ENCODE measurements at places on chromosomes 6 and 20.

- DNase-seq: no peak
These were observed 1034.4 kb downstream of the EYS start for GRCh38 chr6:64672651-64673050.

DNA sequence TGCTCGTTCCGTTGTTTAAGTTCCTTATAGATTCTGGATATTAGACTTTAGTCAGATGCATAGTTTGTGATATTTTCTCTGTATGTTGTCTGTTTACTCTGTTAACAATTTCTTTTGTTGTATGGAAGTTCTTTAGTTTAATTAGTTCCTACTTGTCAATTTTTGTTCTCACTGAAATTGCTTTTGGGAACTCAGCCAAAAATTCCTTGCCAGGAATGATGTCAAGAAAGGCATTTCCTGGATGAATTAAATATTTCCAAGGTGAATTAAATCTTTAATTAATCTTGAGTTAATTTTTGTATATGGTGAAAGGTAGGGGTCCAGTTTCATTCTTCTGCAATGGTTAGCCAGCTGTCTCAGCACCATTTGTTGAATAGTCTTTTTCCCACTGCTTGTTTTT, 406.2 kb upstream of the NOX3 start:
- DNase-seq: no peak

DNA sequence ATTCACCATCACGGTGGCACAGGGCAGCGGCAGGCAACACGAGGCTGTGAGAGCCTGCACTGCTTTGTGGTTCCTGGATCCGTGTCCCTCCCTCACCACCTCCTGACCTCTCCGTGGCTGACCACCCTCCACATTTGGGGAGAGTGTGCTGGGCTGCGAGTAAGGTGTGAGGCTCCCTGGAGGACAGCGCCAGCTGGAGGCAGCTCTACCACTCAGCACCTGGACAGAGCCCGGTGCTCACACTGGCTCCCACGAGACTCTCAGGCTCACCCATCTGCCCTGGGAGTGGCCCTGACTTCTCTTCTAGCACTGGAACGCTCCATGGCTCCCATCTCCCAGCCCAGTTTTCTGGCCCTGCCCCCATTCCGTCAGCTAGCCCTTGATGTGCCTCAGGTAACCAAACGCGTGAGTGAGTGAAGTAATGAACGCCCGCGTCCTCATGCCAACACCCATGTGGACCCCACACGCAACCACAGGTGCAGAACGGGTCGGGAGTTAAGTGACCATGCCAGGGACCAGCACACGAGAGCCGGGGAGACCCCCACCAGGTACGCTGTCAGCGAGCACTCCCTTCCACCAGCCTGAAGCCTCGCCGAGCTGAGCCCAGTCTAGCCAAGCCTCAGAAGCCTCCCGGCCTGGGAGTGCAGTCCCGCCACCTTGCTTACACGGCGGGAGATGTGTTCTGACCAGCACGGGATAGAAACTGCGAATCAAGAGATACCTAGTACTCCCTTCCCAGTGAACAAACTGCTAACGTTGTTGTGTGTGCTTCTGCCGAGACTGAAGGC, 137.2 kb downstream of the WDR27 start:
- DNase-seq: no peak

DNA sequence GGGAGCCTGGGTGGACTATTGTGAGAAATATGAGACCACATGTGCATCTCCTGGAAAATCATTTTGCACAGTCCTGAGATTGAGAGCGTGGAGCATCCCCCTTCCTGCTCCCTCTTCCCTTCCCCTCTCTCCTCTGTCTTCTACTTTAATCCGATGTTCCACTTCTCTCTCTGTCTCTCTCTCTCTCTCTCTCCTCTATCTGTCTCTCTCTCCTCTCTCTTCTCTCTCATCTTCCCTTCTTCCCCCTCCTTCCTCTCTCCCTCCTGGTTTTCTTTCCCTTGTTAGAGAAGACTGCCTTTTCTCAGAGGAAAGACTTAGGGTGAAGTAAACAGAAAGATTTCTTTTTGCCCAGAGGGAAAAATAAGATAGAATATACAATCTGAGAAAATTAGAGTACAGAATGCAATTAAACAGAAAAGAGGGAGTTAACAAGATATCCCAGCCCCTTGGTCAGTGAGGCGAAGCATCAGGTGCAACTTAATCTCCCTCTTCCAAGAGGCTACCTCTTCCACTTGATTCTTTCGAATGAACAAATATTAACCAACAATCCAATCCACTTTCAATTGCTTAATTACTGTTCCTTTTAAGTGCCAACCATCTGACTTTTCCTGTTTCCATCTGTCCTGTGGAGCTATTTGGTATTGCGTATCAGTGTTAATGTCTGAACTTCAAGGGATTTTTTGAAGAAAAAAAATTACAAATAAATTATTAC, 14.6 kb downstream of the KHDC1 start:
- DNase-seq: no peak

DNA sequence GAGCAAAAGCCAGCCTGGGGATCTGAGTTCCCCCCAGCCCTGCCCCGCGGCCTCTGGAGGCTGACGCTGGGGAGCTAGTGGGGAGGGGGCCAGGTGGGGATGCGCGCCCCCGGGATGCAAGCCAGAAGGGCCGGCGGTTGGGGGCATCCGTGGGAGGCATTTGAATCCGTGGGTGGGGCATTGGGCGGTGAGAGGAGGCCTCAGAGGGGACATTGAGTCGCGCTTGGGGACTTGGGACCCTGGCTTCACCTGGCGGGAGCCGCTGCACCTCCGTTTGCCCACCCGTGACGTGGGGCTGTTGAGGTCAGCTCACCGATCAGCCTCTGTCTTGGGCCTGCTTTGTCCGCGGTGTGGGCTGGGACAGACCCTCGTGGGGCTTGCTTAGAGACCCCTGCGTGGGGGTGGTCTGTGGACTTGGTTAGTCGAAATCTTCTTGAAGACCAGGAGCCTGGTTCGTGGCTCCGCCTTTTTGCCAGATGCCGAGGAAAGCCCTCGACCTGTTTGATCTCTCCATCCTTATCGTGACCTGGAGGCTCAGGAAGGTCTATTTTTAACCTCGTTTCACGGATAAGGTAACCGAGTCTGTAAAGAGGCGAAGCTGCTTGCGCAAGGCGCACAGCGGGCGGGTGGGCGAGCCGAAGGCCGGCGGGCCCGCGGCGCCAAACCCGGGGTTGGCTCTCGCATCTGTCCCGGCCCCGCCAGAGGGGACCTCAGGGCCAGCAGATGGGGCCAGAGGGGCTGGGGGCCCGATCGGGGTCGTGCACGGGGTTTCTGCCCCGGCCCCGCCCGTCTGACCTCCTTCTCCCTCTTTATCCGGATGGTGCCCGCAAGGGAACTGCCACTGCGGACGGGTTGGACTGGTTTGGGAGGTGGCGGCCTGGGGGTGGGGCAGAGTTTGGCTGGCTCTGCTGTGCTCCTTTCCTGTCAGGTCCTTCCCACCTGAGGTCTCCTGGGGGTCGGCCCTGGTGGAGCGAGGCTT, 8.3 kb downstream of the FAM110A start:
- no peak for DNase-seq

DNA sequence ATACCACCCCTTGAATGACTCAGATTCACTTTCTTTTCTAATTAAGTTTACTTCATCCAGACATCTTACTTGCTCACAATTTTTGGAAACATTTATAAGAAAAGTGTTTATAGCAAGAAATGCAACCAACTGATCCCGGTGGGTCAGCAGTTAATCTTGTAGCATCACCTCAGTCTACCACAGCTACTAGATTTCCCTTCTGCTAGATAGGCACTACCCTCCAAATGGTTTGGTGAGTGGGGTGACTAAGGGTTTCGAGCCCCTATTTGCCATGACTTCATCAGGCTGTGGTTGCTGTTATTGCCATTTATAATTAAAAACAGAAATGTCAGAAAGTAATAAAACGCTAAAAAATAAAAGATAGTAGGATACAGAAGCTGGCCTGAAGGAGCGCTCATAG, 930.1 kb upstream of the GJE1 start:
- no peak for DNase-seq

- DNase-seq: peak; percentile 56
These were observed 68.8 kb upstream of the EPB41L1 start for GRCh38 chr20:36085686-36086267.

GRCh38 chr20:10696650-10697049, 22.9 kb upstream of the JAG1 start:
- no peak for DNase-seq

GRCh38 chr20:49867453-49868215, 47.7 kb downstream of the SPATA2 start:
- DNase-seq: no peak

GRCh38 chr6:162973980-162974379, 246.2 kb downstream of the PACRG start:
- peak; percentile 49 for DNase-seq

DNA sequence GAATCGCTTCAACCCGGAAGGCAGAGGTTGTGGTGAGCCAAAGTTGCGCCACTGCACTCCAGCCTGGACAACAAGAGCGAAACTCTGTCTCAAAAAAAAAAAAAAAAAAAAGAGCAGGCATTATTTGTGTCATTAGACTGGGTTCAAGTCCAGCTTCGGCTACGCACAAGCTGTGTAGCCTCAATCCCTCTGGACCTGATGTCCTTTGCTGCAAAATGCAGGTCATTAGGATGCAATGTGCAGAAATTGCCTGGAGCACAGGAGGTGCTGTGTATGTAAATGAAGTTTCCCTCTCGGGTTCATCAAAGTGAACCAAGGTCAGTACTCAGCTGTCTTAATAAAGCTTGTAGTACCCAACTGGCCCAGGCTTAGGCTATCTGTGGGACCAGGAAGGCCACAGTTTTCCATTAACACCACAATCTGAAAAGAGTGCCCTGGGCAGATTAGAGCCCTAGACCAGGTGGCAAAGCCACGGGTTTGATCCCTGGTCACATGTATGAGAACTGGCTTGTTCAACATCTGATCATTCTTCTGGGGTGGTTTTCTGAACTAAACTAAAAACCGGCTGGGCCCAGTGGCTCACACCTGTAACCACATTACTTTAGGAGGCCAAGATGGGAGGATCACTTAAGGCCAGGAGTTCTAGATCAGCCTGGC, 155.3 kb downstream of the ZMYND8 start:
- no peak for DNase-seq
